Amygdala (tissue), 56 donors: ENCODE measurements at places on chromosomes 6 and 20.
A peak's percentile ranks its signal among the peaks of the same experiment; 100 is the strongest.

DNA sequence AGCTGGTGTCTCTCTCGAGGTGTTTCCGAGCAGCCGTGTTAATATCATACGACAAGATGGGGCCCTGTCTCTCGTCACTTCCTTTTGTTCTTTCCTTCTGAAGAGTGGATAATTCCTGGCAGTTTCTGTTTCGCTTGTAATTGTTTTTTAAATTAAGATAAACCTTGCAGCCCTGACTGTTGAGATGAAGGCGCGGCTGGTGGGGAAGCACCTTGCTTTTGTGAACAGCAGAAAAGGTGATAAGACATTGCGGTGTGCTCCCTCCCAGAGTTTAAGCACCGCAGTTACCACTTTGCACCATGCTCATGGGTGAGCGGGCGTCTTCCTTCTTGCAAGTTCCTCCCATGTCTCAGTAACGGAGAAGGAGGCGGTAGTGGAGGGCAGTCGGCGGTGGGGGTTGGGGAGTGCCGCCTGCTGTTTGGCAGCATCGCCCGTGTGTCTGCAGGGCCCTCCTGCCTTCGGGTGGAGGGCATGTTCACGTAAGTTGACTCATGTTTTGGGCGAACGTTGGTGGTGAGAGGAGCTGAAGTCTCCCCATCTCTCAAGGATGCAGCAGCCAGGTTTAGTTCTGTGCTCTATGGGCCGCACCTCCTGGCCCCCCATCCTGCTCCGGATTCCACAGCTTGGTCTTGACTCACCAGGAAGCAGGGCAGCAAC lies 345.9 kb downstream of the TAF4 start:
- no peak for DNase-seq

DNA sequence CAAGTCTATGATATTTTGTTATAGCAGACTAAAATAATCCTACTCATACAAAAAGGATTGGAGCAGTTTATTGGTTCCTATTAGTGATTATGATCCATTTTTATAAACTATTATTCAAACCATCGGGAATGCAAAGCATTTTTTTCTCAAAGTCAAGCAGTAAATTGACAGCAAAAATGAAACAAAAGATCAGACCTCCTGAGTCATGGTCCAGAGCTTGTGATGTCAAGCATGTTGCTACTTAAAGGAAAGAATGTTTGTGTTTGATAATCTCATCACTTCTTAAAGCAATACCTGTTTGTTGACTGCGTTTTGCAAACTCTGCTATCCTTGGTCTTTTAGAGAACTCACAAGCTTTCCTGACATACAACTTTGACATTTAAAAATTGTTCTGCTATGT lies 204.4 kb downstream of the SAMD5 start:
- no peak for DNase-seq

- no peak for DNase-seq
Measured at GRCh38 chr6:159494586-159494972, 198.5 kb downstream of the SOD2 start.

GRCh38 chr20:31560094-31560745 lies 44.9 kb upstream of the ID1 start:
- peak; percentile 64 for DNase-seq

GRCh38 chr6:79374308-79374707 lies 139.8 kb upstream of the HMGN3 start:
- no peak for DNase-seq

GRCh38 chr6:20399518-20399917 lies 2.2 kb upstream of the E2F3 start:
- no peak for DNase-seq

- DNase-seq: no peak
Measured at GRCh38 chr6:56268266-56268665, 20.9 kb upstream of the COL21A1 start.

DNA sequence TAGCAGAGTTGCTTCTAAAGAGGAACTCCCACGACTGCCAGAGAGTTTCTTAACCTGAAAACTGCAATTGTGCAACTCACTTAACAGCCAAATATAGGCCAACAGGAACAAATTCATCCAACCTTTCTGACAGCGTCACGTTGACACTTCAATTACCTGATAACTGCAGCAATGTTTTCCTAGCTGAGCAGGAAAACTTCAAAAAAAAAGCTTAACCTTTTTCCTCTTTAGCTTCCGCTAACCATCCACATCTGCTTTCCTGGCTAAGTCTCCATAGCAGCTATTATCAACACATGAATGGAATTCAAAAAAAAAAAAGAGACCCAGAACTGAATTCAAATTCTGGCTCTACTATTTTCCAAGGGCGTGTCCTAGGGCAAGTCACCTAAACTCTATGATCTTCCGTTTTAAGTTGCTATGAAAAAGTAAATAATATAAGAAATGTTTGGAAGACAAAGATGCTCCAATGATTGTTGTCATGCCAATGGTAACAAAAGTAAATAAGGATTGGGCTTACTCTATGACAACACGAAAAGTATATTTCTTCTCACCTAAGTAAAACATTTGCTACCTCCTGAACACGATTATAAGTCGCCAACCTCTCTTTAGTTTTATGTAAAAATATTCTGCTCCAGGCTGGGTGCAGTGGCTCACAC lies 524.6 kb upstream of the JARID2 start:
- DNase-seq: no peak
